Adipocyte (in vitro differentiated cells): ENCODE measurements at places on chromosomes 2 and 18.

- no peak for DNase-seq
Observed at GRCh38 chr2:205032093-205032551, 486.8 kb downstream of the PARD3B start.

GRCh38 chr2:19540739-19541525 is 182.5 kb upstream of the OSR1 start:
- DNase-seq, result peak; percentile 89

DNA sequence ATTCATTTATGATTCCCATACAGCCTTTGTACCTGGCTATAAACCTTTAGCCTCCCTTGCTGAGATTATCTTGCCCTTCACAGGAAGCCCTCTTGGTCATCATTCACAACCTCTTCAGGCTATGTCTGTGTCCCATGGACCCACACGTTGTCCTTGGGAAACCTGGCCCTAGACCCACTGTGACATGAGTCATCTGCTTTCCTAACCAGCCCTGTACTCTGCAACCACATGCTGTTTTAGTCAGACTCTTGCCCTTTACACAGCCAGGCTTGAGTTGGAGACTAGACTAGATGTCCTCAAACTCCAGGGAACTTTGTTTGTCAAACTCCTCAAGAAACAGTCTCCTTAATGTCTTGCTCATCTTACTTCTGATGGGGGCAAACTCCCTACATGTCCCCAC is 229.3 kb upstream of the ZSWIM2 start:
- DNase-seq, result peak; percentile 53

- DNase-seq, result peak; percentile 41
Observed at GRCh38 chr2:71905205-71905604, 242.5 kb downstream of the CYP26B1 start.
